ENCODE measurements at places on chromosomes 5 and 9. TPM values are rescaled to one million over a fixed set of nuclear protein-coding genes. Genes with fewer than 3 reads are reported as not detected.
A peak's percentile ranks its signal among the peaks of the same experiment; 100 is the strongest.

DNA sequence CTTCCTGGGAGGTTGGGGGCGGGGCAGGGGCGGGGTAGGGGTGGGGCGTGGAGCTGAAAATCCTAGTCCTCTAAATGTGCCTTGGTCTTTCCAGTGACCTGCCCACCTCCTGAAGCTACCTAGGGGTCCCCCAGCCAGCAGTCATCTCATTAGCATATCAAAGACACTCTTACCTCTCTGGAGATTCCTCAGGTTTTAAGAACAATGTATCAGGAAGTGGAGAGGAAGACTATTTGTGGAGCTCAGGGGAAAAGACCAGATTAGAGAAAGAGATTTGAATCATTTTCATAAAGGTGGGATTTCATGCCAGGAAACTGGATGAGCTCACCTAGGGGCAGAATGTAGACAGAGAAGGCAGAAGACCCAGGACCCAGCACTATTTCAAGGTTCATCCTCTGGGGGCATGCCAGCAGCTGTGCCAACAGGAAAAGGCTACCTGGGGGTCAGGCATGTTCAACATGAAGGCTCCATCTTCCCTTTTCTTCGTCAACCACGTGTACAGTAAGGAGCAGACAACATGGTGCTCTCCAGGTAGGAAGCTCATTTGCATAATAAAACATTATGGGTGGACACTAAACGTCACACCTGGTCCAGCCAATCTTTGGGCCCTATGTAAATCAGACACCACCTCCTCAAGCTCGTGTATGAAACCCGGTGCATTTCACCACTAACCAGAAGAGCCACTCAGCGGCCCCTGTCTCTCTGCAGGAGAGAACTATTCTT lies 6.9 kb downstream of the GMCL2 start:
- DNase-seq = no peak

DNA sequence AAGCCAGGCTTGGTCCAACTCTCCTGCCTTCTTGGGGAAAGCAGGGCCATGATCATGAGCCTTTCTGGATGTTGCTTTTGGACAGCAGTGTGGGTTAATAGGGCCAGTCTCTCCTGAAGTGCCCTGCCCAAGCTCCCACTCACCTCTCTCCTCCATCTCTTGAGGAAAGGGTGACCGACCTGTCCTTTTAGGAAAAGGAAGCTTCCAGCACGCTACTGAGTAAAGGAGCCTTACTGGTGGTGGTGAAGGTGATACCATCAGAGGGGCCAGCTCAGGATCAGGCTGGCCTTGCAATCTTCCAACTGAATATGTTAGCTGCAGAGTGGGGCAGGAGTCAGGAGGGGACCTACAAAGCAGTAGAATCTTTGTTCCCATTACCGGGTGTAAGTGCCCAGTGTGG lies 2.2 kb upstream of the RGS3 start:
- DNase-seq = no peak

DNA sequence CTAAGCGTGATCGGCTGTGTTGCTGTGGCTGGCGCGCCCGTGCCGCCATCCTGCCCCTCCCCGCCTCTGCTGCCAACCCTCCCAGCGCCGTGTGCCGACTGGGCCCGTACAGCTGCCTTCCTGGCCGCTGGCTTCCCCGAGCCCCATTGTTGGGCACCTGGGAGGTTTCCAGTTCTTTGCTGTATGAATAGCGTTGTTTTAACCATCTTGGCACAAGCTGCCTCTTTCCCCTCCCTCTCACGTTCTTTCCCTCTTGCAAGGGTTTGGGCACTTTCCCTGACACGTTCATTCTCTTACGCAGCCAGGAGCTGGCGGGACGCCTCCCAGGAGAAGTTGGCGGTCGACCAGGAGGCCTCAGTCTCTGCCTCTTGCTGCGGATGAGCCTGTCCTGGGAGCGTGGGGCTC lies 43.1 kb upstream of the RXRA start:
- peak; percentile 83 for DNase-seq

- no peak for DNase-seq
Observed at GRCh38 chr5:149496166-149496565, 55.1 kb downstream of the CSNK1A1 start.

DNA sequence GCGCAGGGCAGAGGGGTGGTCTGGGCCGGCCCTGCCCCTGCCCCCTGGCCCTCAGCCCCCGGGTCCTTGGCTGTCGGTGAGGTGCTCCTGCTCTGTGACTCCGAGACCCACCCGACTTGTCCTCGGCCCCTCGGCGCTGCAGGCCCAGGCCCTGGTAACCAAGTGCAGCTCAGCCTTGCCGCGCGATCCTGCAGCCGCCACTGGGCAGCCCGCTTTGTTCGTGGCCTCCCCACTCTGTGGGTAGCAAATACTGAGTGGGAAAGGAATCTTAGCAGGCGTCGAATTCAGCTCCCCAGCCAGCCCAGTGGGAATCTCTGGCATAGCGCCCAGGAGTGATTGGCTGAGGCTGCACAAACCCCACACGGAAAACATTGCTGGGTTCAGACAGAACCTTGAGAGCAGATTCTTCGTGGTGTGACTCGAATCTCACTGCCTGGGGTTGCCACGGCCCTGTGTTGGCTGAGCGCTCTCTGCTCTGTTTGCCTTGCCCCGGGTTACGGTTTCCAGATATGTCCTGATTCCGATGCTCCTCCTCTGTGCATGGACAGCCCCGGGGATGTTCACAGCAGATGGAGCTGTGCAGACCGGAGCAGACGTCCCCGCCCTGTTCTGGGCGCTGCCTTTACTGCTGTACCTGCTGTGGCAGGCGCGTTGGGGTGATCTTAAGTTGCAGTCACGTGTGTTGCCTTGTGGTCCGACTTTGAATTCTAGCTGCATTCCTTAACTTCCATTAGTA lies 13.4 kb upstream of the EXOC3 start:
- no peak for DNase-seq

GRCh38 chr9:73575101-73576060 lies 423.7 kb downstream of the ANXA1 start:
- no peak for DNase-seq

DNA sequence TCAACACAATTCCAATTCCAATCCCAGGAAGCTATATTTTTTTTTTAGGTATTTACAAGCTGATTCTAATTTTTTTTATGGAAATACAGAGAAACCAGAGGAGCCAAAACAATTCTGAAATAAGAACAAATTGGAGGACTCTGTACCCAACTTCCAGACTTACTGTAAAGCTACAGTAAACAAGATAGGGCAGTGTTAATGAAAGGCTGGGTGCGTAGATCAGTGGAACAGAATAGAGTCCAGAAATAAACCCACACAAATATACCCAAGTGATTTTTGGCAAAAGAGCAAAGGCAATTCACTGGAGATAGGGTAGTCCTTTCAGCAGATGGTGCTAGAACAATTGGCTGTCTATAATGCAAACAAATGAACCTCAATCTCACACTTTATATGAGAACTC lies 50.6 kb downstream of the WHRN start:
- no peak for DNase-seq

The RASGRF2 gene
- 12.2 TPM for total RNA-seq

GRCh38 chr5:103211576-103212561 lies 46.7 kb upstream of the MACIR start:
- DNase-seq = no peak

- no peak for DNase-seq
Observed at GRCh38 chr5:124263680-124264491, 482.6 kb downstream of the ZNF608 start.

DNA sequence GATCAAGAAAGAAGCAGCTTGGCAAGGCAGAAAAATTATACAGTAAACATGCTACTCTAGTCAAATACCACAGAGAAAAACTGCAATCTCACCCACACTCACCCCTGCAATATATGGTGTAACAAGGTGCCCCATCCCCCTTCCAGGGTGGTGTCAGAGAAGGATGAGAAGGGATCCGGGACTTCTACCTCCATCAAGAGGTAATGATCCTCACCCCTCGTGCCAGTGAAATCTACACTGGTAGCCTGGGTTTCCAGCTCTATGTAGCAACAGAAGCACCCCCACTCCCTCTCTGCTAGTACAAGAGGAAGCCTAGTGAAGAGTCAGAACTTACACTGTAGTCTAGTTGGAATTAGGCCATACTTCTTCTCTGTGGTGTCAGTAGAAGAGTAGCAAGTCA lies 18.9 kb downstream of the SLCO4C1 start:
- DNase-seq = no peak

DNA sequence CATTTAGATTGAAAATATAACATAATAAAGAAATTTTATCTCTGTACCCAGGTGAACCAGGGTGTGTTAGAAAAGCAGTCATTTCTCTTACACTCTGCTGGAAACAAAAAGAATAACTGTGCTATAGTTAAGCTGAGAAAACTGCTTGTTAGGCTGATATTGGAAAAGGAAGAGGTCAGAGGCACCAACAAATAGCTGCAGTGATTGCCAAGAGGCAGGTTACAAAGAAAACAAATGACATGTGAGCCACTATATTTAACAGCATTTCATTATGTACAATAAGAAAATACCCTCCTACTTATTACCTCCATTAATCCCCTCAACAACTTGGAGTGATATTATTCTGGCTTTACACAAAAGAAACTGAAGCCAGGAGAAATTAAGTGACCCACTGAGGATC lies 607.9 kb upstream of the TLE4 start:
- no peak for DNase-seq

The CD74 gene
- total RNA-seq = 3.3 TPM

GRCh38 chr5:876398-877365 lies 15.9 kb downstream of the BRD9 start:
- no peak for DNase-seq

DNA sequence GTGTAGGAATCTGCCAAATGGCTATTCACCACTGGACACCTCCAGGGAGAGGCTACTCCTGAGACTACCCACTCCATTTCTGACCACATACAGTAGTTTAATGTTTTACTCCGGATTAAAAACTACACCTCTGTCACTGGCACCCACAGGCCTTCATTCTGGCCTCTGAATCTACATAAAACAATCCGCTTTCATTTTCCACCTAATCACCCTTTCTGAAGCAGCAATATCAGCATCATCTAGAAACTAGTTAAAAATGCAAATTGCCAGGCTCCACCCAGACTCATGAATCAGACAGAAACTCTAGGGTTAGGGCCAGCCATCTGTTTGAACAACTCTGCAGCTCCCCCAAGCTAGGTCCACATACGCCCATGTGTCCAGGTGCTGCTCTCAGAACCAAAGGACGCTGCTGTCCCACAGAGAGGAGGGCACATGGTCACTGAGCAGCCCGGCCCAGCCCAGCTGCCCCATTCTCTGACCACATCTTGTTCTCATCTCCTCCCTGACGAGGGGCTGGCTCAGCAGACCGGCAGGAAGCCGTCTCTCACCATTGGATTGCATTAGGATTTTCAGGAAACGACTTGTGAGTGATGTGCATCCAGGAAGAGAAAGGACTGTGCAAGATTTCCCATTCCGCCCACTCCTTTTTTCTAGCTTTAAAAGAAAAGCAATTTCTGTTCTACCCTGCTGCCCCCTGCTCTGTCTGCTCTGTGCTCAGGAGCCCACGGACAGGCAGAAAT lies 34.7 kb downstream of the ADAM19 start:
- DNase-seq = no peak

- DNase-seq = no peak
Observed at GRCh38 chr9:13113216-13113615, 166.3 kb downstream of the MPDZ start.

DNA sequence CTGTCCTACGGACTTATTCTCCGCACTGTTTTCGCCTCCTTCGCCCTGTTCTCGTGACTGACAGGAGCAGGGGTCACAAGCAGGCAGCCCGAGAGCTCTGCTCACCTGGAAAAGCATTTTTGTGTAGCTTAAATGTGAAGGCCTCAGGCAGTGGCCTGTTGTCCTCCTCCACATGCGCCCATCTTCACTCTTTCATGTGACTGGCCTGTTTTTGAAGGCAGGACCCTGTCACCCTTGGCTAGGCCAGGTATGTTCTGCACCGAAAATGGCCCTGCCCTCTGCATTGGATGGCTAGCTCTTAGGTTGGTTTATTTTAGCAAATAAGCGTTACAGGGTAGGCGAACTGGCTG lies 614 bp upstream of the CPLANE1 start:
- no peak for DNase-seq

- DNase-seq = no peak
Observed at GRCh38 chr9:125763394-125763801, 16.2 kb downstream of the PBX3 start.

DNA sequence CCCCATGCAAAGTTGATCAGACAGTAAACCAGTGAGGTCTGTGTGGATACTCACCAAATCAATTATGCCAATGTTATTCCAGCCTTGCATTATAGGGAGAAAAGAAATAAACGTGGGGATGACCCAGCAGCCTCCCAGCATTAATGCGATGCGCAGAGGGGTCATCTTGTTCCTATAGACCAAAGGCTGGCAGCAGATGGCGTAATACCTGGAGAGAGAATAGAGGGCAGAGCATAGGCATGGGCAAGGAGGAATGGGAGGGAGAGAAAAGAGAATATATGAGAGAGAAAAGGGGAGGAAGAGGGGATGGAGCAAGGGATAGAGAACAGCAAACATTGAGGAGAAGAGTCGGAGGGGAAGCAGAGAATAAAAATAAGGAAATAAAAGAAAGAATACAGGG lies 131.2 kb downstream of the HTR4 start:
- DNase-seq = no peak

- no peak for DNase-seq
Observed at GRCh38 chr9:104276709-104277245, 182.7 kb downstream of the SMC2 start.

DNA sequence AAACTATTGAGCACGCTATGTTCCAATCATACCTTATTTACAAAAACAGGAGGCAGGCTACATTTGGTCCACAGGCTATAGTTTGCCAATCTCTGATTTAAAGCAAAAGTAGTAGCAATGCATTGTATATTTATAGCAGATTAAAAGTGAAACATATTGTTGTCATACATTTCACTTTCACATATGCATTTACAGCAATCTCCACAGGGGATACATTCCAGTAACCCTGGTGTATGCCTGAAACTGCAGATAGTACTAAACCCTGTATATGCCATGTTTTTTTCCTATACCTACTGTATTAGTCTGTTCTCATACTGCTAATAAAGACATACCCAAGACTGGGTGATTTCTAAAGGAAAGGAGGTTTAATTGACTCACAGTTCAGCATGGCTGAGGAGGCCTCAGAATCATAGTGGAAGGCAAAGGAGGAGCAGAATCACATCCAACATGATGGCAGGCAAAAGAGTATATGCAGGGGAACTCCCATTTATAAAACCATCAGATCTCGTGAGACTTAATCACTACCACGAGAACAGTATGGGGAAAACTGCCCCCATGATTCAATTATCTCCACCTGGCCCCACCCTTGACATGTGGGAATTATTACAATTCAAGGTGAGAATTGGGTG lies 5.9 kb upstream of the CSF1R start:
- no peak for DNase-seq

GRCh38 chr5:159195775-159196174 lies 13.6 kb downstream of the RNF145 start:
- DNase-seq = no peak

DNA sequence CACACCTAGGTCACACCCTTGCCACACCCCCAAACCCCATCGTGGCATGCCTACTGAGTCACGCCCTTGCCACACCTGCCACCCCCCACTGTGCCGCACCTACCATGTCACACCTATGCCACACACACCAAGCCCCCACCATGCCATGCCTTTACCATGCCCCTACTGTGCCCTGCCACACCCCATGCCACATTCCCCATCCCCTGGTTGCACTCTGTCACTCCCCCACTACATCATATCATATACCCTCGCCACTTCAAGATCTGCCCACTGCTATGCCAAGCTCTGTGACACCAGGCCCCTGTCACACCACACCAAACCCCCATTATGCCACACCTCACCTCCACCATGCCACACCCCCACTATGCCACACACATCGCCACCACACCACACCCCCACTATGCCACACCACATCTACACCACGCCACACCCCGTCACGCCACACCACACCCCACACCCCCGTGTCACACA lies 101.2 kb downstream of the OLFM1 start:
- no peak for DNase-seq
